ENCODE measurements at places on chromosomes 2 and 18. TPM values are rescaled to one million over a fixed set of nuclear protein-coding genes. Genes with fewer than 3 reads are reported as not detected.
A peak's percentile ranks its signal among the peaks of the same experiment; 100 is the strongest.

GRCh38 chr2:122543815-122544214 lies 788.4 kb downstream of the TSN start:
- DNase-seq: no peak

DNA sequence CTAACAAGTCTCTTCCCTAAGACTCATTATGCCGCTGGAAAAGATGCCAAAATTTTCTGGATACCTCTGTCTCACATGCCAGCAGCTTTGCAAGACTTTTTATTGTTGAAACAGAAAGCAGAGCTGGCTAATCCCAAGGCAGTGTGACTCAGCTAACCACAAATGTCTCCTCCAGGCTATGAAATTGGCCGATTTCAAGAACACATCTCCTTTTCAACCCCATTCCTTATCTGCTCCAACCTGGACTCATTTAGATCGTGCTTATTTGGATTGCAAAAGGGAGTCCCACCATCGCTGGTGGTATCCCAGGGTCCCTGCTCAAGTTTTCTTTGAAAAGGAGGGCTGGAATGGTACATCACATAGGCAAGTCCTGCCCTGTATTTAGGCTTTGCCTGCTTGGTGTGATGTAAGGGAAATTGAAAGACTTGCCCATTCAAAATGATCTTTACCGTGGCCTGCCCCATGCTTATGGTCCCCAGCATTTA lies 26.3 kb downstream of the DHRS9 start:
- no peak for DNase-seq

GRCh38 chr2:33354981-33355380 lies 121.5 kb upstream of the RASGRP3 start:
- no peak for DNase-seq

DNA sequence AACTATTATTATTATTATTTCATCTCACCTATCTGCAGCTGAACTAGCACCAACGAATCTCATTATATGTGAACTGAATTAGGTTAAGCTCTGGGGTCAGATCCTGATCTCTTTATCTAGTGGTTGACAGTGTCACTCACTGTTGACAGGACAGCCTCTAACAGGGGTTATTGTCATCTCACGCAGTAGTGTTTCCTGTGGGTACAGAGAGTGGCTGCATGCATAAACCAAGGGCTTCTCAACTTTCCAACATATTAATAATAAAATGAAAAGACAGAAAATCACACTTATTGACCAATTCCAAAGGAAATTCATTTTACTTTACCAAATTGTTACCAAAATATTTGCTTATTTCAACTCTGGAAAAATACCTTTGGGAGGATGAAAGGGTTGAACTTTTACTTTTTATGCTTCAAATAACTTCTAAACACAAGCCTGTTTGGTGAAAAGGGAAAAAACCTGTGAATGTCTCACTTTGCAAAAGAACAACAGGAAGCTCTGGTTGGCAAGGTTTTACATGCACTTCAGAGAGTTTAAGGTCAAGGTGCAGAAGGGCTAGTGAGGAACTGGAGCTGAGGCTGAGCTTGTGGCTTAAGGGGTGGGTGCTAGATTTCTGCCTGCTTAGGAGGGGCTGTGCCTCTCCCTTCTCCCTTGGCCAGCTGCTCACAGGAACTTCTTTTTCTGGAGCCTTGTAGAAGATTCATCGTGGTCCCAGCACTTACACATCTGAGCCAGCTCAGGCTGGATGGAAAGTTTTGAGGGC lies 72.6 kb downstream of the CTAGE1 start:
- no peak for DNase-seq

GRCh38 chr2:143720095-143720664 lies 591.0 kb downstream of the ARHGAP15 start:
- DNase-seq: no peak

- DNase-seq: no peak
Observed at GRCh38 chr2:233173115-233173514, 78.4 kb upstream of the ATG16L1 start.

GRCh38 chr2:42248846-42249245 lies 79.7 kb downstream of the EML4 start:
- DNase-seq: no peak

- no peak for DNase-seq
Observed at GRCh38 chr2:197264332-197264731, 46.2 kb downstream of the ANKRD44 start.

GRCh38 chr18:59927246-59927825 lies 27.5 kb downstream of the PMAIP1 start:
- DNase-seq: no peak

DNA sequence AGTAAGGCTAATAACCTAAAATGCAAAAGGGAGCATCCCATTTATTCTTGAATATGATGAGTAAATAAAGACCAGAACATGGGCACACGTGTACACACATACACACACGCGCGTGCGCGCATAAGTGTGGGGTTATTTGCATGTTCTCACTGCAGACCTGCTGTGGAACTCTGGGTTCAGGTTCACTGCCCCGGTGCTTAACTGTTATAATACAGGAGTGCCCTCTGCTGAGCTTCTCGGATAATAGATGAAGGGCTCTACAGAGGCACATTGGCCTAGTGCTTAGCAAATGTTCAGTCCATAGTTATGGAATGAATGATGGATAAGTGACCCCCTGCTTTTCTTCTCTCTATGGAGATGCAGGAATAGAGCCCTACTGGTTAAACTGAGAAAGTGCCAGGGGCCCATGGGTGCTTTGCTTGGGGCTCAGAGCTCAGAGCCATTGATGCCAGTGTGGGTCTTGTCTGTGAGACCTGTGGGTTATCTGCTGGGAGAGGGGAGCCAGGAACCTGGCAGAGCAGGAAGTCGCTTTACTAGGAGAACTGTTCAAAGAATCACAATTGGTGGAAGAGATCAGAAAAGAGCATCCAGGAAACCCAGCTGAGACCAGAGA lies 3.6 kb upstream of the ARL4C start:
- DNase-seq: peak; percentile 68

- DNase-seq: no peak
Observed at GRCh38 chr2:227132986-227133385, 31.0 kb downstream of the COL4A4 start.

- peak; percentile 81 for DNase-seq
Observed at GRCh38 chr18:3450012-3450798, at the start of gene TGIF1. TSS of gene TGIF1 (plus strand) at chr18:3450172. CDS start at chr18:3450490, 318 bp downstream.

- DNase-seq: no peak
Observed at GRCh38 chr2:49837561-49838293, 683.4 kb upstream of the FSHR start.

- DNase-seq: no peak
Observed at GRCh38 chr2:75894170-75894569, 183.5 kb upstream of the GCFC2 start.

DNA sequence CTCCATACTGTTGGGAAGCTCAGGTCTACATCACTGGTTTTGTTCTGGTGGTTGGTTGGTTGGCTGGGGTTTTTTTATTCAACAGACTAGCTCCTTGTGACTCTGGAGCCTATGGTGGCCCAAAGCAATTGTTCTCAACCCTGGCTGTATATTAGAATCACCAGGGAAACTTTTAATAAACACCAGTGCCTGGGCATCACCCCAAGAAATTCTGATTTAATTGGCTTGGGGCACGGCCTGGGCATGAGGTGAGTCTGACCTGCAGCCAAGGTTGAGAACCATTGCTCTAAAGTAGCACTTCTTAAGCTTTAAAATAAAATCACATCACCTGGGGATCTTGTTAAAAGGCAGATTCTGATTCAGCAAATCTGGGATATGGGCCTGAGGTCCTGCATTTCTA lies 184.1 kb downstream of the C1D start:
- no peak for DNase-seq

DNA sequence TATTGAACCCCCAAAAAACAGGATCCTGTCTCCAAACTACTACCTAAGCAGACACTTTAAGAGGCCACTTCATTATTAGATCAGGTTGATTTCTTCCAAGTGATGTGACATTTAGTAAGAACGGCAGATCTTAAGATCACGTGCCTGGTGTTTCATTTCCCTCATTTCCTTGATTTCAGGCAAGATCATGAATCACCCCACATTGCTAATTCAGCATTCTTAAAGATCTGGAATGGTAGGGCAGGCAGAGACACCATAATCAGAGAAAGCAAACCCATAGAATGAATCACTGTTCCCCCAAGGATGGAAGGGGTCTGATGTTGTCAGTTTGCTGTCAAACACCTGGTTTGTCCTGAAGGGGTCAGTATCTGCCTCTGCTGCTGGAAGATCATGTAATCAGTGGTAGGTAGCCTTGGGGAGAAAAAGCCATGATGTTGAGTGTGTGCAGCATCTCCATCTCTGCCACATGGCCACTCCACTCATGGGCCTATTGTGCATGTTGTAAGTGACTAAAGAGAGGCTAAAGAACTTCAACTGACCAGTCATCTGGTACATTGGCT lies 133.9 kb downstream of the ARHGAP15 start:
- no peak for DNase-seq

DNA sequence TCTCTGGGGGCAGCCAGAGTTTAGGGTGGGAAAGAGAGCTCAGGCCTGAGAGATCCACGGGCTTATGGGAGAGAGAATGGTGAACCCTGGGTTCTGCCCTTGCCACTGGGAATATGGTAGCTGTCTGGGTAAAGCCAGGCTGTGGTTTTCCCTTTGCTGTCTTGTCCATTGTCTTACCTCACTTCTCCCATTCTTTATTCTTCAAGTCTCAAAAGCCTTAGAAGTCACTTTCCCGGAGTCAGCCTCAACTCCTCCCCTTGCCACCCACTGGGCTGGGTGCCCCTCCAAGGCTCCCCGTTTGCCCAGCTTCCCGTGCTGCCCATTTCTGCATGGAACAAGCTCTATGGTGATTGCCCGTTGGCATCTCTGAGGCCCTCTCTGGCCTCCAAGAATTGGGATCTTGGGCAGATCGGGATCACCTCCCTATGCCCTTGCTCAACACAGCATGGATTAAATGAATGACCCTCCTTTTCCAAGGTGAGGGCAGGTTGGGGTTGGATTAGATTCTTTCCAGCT lies 228.2 kb downstream of the HAUS1 start:
- DNase-seq: no peak

DNA sequence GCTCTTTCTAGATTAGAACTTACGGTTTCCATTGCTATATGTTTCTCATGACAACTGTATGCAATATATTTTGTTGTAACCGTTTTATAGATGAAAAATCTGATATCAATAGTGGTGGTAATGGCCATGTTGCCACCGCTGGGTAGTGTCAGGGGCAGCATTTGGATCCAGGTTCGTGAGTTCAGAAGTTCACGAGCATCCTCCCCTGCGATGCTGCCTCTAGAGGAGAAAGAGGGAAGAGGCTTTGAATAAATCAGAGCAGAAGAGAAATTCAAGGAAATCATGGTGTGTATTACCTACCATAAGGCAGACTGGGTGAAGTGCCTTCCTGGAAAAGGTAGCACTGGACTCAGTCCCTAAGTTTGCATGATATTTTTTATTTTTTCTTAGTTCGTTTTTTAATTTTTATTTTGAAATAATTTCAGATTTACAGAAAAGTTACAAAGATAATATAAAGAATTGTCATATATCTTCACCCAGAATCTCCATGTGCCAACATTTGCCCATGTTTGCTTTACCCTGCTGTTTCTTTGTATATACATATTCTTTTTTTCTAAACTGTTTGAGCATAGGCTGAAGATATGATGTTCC lies 3.3 kb upstream of the ZBTB7C start:
- no peak for DNase-seq

- no peak for DNase-seq
Observed at GRCh38 chr18:11293794-11294193, 144.4 kb upstream of the PIEZO2 start.

DNA sequence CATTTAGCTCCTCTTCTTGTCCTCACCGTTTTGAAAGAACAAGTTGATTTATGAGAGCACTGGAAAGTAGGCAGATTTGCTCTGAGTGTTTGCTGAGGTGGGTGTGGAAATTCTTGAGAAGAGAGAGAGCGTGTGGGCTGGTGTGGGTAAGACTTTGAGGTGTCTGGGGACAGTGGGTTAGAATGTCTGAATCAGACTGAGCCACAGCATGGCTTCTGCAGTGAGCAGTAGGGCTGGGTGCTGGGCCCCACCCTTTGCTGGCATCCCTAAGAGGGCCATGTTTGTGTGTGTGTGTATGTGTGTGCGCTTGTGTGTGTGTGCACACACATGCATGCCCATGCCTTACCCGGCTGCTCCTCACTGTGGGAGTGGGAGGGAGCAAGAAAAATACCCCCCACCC lies 63.7 kb downstream of the COPS8 start:
- DNase-seq: no peak

GRCh38 chr18:63757541-63757940 lies 17.7 kb upstream of the SERPINB7 start:
- no peak for DNase-seq

The CHRNA1 gene
- total RNA-seq: not detected

The L3MBTL4 gene
- 11.9 TPM for total RNA-seq

The ZSWIM2 gene
- not detected for total RNA-seq

The FAM124B gene
- 3.9 TPM for total RNA-seq

The SERPINB10 gene
- 1.9 TPM for total RNA-seq

The TNFRSF11A gene
- 1.5 TPM for total RNA-seq

The CNDP1 gene
- total RNA-seq: not detected

The GPR75 gene
- total RNA-seq: 1.2 TPM

The FAM237A gene
- not detected for total RNA-seq

The PSMA8 gene
- not detected for total RNA-seq

The TWIST2 gene
- 47.8 TPM for total RNA-seq

The AMMECR1L gene
- total RNA-seq: 12.9 TPM
